Activated CD4-positive, alpha-beta memory T cell treated with anti-CD3 and anti-CD28 coated beads, Interleukin-2, amount 10 ng/mL, durations not matched to agents 7 days and 5 days (primary cell): ENCODE measurements at places on chromosomes 1 and 21. TPM values are rescaled to one million over a fixed set of nuclear protein-coding genes. Genes with fewer than 3 reads are reported as not detected.

The CYP4A11 gene
- total RNA-seq, result not detected

The IL19 gene
- total RNA-seq, result not detected

The LINGO4 gene
- total RNA-seq, result 1.3 TPM

The ACTA1 gene
- total RNA-seq, result not detected

The HEYL gene
- not detected for total RNA-seq

The SPRR1B gene
- not detected for total RNA-seq

The FYB2 gene
- total RNA-seq, result not detected

DNA sequence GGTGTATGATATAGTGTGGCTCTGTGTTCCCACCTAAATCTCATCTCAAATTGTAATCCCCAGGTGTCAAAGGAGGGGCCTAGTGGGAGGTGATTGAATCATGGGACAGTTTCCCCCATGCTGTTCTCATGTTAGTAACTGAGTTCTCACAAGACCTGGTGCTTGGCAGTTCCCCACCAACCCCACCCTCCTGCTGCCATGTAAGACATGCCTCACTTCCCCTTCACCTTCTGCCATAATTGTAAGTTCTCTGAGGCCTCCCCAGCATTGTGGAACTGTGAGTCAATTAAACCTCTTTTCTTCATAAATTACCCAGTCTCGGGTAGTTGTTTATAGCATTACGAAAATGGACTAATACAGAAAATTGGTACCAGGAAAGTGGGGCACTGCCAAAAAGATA lies 1705.3 kb downstream of the NCAM2 start:
- no peak overlapping the region for H3K4me3 ChIP-seq
- no peaks in the 10 kb centered on the region for H3K4me1 ChIP-seq
- H3K27ac ChIP-seq, result no peak overlapping the region
- H3K36me3 ChIP-seq, result no peaks in the 10 kb centered on the region
- no peaks in the 10 kb centered on the region for H3K27me3 ChIP-seq

DNA sequence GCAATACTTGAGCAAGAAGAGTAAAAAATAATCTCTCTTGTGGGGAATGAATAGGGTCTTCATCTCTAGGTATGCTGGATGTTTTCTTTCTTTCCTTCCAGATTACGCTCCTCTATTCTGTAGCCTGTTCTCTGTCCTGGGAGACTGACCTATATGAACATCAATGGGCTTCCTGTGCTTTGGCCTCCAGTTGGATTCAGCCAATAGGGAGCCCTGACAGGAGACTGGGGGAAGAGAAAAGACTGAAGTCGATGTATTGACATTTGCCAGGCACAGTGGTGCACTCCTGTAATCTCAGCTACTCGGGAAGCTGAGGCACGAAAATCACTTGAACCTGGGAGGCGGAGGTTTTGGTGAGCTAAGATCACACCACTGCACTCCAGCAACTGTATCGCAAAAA lies 17.6 kb downstream of the SEMA6C start:
- H3K4me3 ChIP-seq, result no peak overlapping the region
- H3K27ac ChIP-seq, result no peak overlapping the region
- no peak for DNase-seq
- H3K36me3 ChIP-seq, result no peaks in the 10 kb centered on the region
- H3K4me1 ChIP-seq, result peaks cover 15% of the 10 kb centered on the region

GRCh38 chr1:209375097-209375496 lies 208.4 kb upstream of the CAMK1G start:
- no peaks in the 10 kb centered on the region for H3K4me1 ChIP-seq
- DNase-seq, result no peak
- no peak overlapping the region for H3K4me3 ChIP-seq
- H3K27ac ChIP-seq, result no peak overlapping the region
- H3K27me3 ChIP-seq, result peaks cover 8% of the 10 kb centered on the region
- H3K36me3 ChIP-seq, result no peaks in the 10 kb centered on the region

- H3K4me3 ChIP-seq, result no peak overlapping the region
- H3K4me1 ChIP-seq, result no peaks in the 10 kb centered on the region
- H3K27me3 ChIP-seq, result peaks cover 6% of the 10 kb centered on the region
- no peak for DNase-seq
Observed at GRCh38 chr1:111895469-111895868, 94.0 kb downstream of the KCND3 start.

DNA sequence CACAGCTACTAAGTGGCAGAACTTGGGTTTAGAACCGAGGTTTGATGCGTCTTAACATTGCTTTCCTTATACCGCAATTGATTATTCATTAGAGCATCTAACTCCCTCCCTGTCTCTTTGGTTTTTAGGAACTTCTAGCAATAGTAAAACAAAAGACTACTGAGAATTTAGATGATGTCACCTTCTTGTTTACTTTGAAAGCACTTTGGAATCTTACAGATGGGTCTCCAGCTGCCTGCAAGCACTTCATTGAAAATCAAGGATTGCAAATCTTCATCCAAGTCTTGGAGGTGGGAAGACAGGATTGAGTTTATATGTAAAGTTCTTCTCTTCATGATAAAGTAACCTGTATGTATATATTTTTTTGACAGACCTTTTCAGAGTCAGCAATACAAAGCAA lies 35.0 kb downstream of the ZYG11A start:
- no peaks in the 10 kb centered on the region for H3K27me3 ChIP-seq
- DNase-seq, result no peak
- no peak overlapping the region for H3K27ac ChIP-seq
- H3K4me1 ChIP-seq, result no peaks in the 10 kb centered on the region
- no peak overlapping the region for H3K4me3 ChIP-seq
- H3K36me3 ChIP-seq, result no peaks in the 10 kb centered on the region

- peak; percentile 5 for DNase-seq
- H3K27me3 ChIP-seq, result no peaks in the 10 kb centered on the region
- H3K4me3 ChIP-seq, result no peak overlapping the region
- H3K4me1 ChIP-seq, result peaks cover 25% of the 10 kb centered on the region
Observed at GRCh38 chr1:227779021-227779441, 36.4 kb upstream of the PRSS38 start.

DNA sequence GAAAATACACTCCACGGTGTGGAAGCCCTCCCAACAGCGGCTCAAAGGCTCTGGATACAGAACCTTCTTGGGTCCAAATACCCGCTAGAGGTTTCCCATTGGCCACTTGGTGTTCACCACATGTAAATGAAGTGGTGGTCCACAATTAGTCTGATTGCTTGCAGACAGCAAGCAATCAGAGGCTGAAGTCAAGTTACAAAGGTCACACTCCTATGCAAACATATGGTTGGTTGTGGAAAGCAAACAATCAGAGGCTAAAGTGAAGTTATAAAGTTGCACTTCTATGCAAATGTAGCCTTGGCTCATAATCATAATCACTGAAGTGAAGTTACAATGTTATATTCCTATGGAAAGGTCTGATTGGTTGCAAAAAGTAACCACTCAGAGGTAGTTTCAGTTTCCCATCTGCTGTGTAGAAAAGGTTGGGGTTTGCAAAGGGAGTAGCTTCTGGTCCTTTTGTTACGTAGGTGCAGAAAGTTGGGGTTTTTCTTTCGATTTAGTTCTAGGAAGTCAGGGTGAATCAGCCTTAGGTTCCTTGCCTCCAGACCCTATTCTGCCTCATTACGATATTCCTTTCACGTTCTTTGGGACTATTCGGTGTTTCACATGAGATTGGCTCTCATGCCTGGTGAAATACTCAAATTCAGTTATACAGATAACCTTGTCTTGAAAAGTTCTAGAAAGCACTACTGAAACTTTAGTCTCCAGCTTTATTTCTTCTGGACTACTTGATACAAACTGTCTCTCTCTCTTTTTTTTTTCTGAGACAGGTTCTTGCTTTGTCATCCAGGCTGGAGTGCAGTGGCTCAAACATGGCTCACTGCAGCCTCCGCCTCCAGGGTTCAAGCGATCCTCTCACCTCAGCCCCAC lies 36.7 kb upstream of the MTF2 start:
- DNase-seq, result peak; percentile 35
- H3K4me1 ChIP-seq, result peaks cover 39% of the 10 kb centered on the region
- peak overlapping the region; percentile 90 for H3K27ac ChIP-seq
- no peaks in the 10 kb centered on the region for H3K27me3 ChIP-seq
- peak overlapping the region; percentile 70 for H3K4me3 ChIP-seq

- no peak overlapping the region for H3K4me3 ChIP-seq
- DNase-seq, result no peak
- no peak overlapping the region for H3K27ac ChIP-seq
- H3K4me1 ChIP-seq, result peaks cover 27% of the 10 kb centered on the region
- H3K27me3 ChIP-seq, result no peaks in the 10 kb centered on the region
Observed at GRCh38 chr1:66412704-66413103, 121.2 kb upstream of the SGIP1 start.
